ENCODE measurements at places on chromosomes 6 and 20.

- no peak for DNase-seq
These were observed 268.3 kb upstream of the FAM83B start for GRCh38 chr6:54578261-54578660.

DNA sequence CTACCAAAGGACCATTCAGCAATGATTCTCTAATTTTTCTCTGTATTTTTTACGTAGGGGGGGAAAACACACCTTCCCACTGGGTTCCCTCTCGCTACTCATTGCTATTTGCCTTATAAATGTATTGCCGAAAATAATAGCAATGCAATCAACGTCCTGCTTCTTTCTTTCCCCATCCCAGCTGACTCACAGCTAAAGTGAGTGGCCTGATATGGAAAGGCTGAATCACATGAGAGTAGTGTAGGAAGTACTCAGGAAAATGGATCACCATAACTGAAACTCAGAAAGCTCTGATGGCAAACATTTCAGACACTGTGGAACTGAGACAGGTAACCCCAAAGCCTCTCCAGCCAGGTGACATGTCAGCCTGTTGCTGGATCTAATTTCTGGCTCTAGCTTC lies 49.3 kb upstream of the SRPK1 start:
- no peak for DNase-seq

DNA sequence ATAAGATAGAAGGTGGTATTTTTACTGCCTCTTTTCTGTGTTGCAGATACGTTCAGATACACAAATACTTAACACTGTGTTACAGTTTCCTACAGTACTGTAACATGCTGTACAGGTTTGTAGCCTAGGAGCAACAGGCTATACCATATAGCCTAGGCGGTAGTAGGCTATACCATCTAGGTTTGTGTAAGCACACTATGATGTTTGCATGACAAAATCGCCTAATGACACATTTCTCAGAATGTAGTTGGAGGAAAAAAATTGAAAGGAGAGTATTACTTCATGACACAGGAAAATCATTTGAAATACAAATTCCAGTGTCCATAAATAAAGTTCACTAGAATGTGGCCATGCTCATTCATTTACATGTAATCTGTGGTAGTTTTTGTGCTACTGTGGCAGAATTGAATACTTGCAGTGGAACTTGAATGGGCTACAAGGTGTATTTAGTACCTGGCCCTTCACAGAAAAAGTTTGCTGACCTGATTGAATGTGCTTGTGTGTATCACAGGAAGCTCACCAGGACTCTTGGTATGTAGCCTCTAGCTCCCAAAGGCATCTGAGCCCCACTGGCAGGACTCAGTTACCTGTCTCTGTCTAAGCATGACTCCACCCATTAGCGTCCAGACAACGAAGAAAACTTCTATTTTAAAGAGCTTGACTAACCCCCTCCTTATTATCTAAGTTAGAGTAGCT lies 18.8 kb downstream of the TOP1 start:
- no peak for DNase-seq

DNA sequence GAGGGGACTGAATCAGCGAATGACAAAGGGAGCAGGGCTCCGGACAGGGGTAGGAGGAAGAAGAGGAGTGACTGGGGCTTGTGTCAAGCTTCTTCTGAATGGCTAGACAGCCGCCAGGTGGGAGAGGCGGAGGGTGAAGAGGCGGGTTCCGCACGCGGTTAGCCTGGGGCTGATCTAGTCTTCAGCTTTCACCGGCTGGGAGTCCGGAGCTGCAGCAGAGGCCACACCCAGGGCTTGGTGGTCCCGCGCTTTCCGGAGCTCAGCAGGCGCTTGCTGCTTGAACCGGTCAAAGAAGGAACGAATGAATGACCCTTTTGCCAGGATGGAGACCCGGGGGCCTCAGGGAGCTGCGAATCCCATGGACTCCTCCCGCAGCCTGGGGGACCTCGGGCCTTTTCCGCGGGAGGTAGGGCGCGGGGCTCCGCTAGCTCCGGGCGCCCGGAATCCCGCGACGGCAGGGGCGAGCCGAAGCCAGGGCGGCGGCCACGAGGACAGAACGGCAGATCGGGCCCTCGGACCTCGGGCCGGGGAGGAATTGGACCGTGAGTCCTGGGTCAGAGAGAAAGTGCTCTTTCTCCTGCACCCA lies at the start of gene C6orf141:
C6orf141 (plus strand) TSS at position 177 of the 586 bp plus-strand sequence; CDS start at position 302, 125 bp downstream.
- peak; percentile 78 for DNase-seq

GRCh38 chr6:169145991-169146501 lies 107.6 kb downstream of the THBS2 start:
- no peak for DNase-seq

DNA sequence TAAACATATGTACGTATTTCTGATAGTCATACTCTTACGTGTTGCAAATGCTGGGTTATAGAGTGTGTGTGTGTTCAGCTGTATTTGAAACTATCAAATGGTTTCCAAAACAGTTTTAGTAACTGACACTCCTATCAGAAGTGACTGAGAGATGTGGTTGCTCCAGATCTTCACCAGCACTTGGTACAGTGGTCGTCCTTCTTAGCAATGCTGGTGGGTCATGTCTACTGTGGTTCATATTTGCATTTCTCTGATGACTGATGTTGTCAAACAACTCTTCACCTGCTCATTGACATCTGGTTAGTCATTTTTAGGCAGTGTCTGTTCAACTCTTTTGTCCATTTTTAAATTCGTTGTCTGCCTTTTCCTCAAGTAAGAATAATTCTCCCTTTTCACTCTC lies 259.3 kb downstream of the KIF16B start:
- no peak for DNase-seq

DNA sequence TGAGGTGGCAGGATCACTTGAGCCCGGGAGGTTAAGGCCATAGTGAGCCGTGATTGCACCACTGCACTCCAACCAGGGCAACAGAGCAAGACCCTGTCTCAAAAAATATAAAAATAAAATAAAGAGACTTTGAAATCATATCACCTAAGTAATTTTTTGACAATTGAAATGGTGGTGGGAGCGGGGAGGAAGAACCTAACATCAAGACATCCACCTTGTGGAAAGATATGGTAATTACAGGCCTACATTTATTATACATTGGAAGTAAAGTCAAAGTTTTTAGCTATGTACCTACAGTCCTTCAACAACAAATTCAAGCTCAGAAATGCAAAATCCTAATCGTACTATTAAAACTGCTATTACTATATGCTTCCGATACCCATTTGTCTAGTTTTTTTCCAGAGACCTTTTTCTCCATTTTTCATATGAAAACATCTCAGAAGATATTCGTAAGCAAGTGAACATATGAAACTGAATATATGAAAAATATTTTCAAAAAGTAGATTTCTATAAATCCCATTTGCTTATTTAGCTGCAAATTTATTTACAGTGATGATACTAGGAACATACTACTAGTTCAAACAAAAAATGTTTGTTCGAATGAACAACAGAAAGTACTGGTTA lies 83.3 kb downstream of the SYCP2 start:
- no peak for DNase-seq

DNA sequence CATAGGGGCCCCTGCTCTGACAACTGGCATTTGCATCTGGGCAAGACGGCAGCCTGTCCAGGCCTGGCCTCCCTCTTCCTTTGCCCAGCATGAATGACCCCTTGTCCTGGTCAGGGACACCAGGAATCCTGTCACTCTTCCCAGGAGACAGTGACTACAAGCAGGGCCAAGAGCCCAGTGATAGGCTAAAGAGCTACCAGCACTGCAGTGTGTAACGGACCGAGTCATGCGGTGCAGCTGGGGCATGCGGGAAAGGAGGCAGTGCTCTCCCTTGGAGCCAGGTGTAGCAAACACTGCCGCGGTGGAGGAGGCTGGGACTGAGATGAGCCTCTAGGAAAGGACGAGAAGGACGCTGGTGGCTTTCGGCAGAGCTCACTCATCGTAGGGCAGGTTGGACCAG lies 38.7 kb upstream of the DSP start:
- no peak for DNase-seq

DNA sequence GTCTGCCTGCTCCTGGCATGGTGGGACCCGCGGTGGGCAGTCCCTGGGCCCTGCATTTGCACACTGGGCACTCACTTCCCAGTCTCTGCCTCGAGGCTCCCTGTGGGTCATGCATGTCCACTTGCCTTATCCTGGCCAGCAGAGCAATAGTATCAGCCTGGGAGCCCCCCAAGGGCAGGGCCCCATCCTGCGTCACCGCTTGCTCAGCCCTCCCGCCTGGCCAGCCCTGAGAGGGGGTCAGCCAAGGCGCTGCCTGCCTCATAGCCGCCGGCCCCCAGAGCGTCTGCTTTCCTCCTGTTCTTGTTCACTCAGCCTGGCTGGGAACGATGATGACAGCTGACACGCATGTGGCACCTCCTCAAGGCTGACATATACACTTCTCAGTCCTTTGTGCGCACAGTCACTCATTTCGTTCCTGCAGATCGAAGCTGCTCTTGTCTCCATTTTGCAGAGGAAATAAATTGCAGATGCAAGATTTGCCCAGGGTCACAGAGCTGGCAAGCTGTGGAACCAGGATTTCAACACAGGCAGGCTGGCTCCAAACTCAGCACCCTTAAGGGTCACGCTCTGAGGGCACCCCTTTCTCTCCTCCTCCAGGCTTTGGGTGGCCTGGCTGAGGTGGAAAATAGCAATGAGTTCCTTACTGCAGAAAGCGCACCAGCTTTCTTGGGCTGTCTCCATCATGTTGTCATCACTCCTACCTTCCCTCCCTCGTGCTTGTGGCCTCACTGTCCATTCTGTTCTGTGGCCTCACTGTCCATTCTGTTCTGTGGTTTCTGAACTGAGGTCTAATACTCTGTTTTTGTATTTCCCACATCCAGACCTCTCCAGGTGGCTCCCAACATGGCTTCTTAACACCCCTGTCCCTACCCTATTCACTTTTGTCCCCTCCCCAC lies 17.2 kb downstream of the KCNK17 start:
- DNase-seq = no peak

DNA sequence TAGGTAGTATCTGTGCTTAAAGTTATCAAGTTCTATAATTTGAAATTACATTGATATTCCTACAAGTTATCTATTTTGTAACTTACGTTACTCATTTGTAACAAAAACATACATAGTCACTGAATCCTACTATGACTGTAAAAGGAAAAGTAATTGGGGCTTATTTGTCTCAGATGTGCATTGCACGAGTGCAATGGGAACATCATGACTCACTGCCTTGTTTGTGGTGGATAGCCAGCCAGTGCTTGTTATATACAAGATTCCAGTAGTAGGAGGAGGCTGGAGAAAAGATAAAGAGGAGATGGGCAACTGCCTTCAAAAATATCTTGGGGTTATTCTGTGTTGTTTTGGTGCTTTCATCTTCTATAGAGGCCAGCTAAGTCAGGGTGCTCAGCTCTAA lies 164.1 kb downstream of the RNF144B start:
- no peak for DNase-seq

- DNase-seq = no peak
These were observed 54.2 kb upstream of the TAB2 start for GRCh38 chr6:149263321-149263720.

DNA sequence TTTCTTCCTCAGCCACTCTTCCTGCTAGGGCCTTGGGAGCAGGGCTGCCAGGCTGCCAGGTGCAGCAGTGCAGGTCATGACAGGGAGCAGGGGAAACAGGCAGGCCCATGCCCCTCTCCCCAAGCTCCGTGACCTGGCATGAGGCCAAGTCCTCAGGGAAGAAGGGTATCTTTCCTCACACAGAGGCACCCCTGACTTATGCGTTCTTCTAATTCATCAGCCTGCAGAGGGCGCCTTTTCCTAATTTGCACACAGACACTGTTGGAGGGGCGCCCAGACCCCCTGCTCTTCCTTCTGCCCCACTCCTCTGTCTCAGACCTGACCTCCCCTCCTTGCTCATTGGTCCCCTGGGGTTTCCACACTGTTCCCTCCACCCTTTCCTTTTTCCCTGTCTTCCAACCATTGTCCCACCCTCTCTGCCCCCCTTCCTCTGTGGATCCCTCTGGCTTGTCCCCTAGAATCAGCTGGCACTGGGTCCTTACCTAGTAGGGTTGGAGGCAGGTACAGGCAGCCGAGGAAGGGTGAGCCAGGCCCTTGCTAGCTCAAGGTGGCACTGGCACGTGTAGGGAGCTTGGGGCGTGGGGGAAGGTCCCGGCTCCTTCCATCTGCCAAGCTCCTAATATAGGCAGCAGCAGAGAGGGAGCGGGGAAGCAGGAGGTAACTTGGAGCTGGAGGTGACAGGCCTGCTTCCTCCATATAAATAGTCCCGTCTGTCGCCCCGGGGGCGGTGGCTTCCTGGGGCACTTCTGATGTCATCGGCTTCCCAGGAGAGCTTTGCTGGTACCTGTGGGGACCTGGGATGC lies 154.9 kb upstream of the MLN start:
- DNase-seq = no peak

DNA sequence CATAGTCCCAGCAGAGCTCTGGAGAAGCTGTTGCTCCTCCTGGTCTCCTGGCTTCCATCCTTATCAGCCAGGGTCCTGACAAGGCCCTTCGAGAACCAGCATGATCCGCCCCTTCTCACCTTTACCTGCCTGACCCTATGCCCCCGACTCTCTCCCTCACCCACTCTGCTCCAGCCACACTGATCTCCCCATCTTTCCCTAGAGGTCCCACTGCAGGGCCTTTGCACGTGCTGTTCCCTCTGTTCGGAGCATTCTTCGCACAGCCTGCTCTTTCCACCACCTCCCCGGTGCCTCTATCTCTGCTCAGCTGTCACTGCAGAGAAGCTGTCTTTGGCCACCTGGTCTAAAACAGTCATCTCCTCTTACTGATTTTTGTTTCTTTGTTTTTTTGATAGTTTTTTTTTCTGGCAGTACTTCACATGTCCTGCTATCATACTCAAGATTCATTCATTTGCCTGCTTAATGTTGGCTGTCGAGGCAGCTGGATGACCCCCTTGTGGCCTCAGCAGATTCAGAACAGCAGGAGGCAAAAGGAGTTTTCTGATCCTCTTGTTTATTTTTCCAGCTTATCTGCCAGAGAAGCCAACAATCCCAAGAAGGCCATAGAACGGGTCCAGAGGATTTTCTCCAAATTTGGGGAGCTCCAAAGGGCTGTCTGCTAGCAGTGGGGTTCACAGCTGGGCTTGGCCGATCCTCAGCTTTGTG lies 1.6 kb upstream of the PTGIS start:
- no peak for DNase-seq

- no peak for DNase-seq
These were observed 23.0 kb downstream of the IL17F start for GRCh38 chr6:52221302-52221701.

DNA sequence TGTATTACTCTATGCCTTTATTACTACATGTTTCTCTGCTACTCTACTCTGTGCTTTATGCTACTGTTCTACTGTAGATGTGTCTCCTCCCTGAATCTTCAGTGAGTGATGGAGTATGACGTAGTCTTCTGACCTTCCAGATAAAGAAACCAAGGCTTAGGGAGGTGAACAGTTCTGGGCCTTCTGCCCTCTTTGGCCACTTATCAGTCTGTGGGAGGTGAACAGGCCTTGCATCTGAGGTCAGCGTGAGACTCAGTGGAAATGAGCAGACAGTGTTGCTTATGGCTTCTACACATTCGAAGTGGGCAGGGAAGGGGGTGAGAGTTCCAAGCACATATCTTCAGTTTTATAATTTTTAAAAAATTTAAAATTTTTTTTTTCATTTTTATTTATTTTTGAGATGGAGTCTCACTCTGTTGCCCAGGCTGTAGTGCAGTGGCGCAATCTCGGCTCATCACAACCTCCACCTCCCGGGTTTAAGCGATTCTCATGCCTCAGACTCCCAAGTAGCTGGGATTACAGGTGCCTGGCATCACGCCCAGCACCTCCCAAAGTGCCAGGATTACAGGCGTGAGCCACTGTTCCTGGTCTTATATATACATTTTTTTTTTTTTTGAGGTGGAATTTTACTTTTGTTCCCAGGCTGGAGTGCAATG lies 24.2 kb downstream of the MYBL2 start:
- DNase-seq = no peak

GRCh38 chr6:143252961-143253360 lies 192.3 kb downstream of the AIG1 start:
- DNase-seq = no peak

- DNase-seq = no peak
These were observed 35.0 kb downstream of the BTBD9 start for GRCh38 chr6:38604700-38605099.

Measured in D341Med (cell line).